ENCODE measurements at places on chromosomes 11 and 22.
A peak's percentile ranks its signal among the peaks of the same experiment; 100 is the strongest.

GRCh38 chr11:118193910-118194566, 17.6 kb upstream of the SCN2B start:
- no peak for DNase-seq

DNA sequence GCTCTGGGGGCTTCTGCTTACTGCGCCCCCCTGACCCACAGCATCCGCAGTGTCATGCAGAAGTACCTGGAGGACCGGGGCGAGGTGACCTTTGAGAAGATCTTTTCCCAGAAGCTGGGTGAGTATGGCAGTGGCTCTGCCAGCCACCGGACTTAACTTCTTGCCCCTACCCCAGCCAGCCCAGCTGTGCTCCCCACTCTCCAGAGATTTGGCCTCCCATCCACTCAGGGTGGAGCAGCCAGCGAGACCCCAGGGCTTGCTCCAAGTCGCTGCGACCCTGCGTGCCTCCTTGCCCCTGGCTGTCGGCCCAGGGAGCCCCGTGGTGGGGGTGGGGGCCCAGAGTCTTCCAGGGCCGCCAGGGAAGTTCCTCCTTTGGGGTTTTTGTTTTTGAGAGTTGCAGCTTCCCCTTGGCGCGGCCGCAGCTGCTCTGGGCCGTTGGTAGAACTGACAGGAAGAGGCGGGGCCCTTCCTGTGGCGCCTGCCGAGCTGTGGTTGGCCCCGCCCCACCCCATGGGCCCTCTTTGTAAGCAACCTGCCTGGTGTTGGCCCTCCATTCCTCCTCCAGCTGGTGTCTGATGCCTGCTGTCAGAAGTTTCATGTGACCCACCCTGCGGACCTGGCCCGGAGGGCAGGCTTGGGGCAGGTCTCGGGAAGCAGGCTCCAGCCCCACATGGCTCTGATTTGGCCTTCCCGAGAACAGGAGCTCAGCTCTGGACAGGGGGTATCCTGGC, 11.1 kb downstream of the GRK2 start:
- DNase-seq = peak; percentile 95

- DNase-seq = no peak
These were observed 32.2 kb upstream of the TFIP11 start for GRCh38 chr22:26544489-26544888.

DNA sequence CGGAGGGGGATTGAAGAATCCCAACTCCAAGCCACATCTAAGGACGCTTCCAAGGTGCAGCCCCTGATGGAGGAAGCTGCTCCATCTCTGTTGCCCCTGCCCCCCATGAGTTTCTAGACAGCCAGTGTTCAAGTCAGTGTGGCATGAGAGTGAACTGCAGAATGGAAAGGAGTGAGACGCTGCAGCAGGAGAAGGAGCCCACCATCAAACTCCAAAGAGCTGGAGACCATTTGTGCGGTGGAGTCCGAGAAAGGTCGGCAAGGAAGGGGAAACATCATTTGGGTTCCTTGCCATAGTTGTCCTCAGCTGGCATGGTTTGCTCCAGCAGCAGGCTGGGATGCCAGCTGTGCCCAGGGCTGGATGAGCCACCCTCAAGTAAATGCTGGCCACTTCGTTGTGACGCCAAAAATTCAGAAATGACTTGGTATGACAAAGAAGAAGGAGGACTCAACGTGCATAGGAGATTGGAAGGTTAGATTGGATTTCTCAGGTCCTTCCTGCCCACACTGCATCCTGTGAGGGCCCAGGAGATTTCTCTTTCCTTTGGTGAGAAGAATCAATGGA, 16.4 kb downstream of the APOL2 start:
- DNase-seq = no peak

GRCh38 chr11:261624-262023, 16.6 kb upstream of the NLRP6 start:
- DNase-seq = no peak

DNA sequence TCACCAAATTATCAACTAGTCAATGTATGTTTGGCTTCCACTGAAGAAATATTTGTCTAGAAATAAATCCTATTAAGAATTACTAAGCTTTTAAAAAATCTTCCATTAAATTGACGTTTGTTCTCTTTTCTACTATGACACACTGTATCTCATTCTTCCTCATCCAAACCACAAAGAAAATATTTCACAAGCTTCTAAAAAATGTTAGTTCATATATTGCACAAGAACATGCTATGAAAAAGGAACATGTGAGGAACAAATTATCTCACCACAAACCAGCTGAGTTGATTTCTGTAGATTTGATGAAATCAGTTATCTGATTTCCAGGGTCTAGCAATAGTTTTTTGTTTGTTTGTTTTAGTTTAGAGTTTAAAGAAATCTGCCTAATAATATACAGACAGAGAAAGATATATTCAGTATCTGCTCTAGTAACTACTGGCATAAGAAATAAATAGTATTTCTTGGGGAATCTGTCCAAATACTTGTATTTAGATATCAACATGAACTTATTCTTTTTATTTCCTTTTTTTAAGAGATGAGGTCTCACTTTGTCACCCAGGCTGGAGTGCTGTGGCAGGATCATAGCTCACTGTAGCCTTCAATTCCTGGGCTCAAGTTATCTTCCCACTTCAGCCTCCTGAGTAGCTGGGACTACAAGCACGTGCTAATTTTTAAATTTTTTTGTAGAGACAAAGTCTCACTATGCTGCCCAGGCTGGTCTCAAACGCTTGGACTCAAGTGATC, 161.7 kb downstream of the ATG16L2 start:
- no peak for DNase-seq

DNA sequence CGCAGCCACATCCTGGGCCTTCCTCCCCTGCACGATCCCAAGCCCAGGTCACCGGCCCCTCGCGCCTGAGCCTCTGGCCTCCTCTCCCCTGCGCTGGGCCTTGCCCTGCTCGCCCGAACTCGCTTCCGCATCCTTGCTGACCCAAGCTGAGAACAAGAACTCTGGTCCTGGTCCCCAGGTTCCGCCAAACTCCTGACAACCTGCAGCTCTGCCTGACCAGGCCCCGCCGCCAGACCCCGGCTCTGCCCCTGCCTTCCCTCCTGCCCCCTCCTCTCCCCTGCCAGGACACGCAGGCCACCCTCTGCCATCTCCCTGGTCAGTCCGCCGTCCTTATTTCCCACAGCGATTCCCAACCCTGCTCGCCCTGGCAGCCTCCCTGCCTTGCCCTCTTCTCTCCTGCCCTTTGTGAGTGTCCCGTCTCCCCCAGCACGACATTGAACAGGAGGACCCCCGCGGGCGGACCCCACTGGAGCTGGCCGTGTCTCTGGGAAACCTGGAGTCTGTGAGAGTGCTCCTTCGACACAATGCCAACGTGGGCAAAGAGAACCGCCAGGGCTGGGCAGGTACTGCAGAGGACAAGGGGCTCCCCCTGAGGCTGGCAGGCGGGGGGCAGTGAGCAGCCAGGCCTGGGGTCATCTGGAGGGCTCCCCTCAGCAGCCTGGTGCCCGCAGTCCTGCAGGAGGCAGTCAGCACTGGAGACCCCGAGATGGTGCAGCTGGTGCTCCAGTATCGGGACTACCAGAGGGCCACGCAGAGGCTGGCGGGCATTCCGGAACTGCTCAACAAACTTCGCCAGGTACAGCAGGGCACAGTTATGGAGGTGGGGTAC, 762 bp downstream of the ANKRD13D start:
- no peak for DNase-seq

- no peak for DNase-seq
These were observed 81.9 kb downstream of the UVRAG start for GRCh38 chr11:75896843-75897419.

DNA sequence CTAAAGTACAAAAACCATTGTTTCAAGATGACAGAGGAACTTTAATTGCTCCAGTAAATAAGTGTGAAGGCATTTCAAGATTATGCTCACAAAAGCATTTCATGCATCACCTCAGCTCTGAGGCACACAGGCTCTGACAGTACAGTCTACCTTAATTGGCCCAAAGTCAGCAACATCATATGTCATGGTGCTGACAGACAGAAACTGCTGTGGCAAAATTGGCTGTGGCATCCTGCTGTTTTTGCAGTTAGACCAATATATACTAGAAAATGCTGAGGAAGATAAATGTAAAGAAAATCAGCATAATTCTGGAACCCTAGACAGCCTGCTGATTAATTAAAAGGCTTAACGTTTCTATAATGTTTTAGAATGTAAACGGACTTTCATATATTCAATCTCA, 34.9 kb upstream of the PPP2R1B start:
- no peak for DNase-seq

GRCh38 chr22:41732096-41732772, 32.9 kb downstream of the MEI1 start:
- DNase-seq = no peak
